ENCODE measurements at places on chromosomes 3 and 15.
A peak's percentile ranks its signal among the peaks of the same experiment; 100 is the strongest.

- no peak for DNase-seq
Observed at GRCh38 chr15:95468820-95469219, 861.7 kb upstream of the NR2F2 start.

GRCh38 chr15:72916378-72916777, 132.8 kb upstream of the ADPGK start:
- no peak for DNase-seq

DNA sequence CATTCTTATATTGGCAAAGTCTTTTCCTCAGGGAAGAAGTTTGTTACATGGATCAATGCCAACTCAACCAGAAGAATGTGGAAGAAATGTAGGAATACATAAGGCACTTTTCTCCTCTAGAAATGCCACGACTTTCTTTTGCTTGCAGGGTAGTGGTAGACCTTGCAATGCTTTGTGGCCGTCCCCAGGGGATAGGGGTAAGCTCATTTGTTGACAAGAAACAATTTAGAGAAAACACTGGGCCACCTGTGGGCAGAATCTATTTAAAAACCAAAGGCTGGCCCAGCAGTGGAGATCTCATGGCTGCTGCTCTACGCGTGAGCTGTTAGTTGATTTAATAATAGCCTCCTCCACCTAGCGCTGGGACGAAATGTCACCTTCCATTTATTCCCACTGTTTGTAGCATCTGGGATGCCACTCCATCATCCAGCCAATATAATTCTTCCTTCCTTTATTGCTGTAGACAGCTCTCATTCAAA, 64.6 kb upstream of the PFN2 start:
- peak; percentile 22 for DNase-seq

GRCh38 chr3:149273096-149273751, 51.6 kb upstream of the CP start:
- peak; percentile 63 for DNase-seq

GRCh38 chr15:100252779-100253417, 88.9 kb downstream of the ADAMTS17 start:
- DNase-seq: no peak

DNA sequence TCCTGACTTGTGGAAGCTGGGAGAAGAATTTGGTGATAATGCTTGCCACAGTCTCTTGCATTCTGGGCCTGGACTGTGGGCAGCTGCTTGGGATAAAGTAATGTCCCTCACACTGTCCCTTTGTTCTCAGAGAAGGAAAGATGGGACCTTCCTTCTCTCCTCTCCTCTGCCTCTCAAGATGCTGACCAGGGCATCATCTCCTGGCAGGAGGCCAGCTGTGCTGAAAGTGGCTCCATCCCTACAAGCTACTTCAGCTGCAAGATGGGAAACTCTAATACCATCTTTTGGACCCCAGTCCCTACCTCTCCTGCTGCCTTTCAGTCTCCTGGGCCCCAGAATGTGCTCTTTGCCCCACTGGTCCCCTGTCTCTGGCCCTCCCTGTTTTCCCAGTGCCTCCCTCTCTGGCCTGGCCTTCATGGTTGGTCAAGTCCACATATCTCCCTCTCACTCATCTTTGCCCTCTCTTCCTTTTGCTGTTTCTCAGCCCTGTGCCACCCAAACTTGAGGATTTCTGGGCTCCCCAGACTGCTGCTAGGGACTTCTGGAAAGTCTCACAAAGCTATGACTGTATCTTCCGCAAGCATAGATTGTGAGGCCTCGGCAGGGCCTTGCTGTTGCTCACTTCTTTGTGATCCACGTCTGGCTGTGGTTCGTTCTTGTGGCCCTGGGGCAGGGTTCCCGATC, 7.1 kb upstream of the SLC6A20 start:
- no peak for DNase-seq

DNA sequence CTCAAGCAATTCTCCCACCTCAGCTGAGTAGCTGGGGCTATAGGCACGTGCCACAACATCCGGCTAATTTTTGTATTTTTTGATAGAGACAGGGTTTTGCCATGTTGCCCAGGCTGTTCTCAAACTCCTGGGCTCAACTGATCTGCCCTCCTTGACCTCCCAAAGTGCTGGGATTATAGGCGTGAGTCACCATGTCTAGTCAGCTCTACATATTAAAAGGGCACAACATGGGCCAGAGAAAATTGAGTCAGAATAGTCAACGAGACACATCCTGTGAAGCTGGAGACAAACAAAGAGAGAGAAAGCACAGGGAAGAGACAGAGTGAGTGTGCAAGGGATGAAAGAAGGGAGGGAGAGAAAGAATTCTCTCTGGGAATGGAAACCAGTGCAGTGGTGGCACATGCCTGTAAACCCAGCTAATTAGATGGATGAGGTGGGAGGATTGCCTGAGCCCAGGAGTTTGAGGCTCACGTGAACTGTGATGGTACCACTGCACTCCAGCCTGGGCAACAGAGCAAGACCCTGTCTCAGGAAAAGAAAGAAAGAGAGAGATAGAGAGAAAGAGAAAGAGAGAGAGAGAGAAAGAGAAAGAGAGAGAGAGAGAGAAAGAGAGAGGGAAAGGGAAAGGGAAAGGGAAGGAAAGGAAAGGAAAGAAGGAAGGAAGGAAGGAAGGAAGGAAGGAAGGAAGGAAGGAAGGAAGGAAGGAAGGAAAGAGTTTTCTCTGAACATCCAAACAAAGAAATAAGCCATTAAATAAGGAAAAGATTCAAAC, 107.2 kb upstream of the SLC25A36 start:
- DNase-seq: no peak

- DNase-seq: no peak
Observed at GRCh38 chr3:43423639-43424038, 137.3 kb downstream of the SNRK start.

DNA sequence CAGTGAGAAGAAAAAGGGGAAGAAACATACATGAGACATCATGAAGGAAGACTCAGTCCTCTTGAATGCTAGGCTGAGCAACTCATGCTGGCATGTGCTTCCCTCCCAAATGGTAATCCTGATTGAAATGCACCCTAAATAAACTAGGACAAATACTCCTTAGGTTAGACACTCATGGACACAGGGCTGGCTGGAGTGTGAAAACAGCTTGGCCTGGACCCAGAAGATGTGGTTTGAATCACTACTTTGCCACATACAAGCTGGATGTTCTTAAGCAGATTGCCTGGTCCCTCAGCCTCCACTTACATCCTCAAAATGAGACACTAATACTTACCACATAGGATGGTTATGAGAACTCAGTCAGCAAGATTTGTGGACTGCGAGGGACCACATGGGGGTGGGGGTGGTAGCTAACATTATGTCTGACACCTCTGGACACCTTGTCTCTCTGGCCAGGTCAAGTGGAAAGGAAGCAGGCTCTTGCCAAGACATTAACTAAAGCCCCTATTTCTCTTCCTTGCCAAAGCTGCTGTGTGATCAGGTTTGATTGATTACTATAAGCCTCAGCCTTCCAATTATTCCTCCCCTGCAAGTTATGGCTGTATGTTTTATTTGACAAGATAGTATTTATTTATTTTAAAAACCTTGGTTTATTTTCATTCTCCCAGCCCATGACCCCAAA, 138.9 kb upstream of the SLC7A14 start:
- no peak for DNase-seq

GRCh38 chr3:39118079-39118478, 10.6 kb downstream of the TTC21A start:
- DNase-seq: no peak

GRCh38 chr3:45906681-45907407, 20.5 kb downstream of the CCR9 start:
- no peak for DNase-seq

DNA sequence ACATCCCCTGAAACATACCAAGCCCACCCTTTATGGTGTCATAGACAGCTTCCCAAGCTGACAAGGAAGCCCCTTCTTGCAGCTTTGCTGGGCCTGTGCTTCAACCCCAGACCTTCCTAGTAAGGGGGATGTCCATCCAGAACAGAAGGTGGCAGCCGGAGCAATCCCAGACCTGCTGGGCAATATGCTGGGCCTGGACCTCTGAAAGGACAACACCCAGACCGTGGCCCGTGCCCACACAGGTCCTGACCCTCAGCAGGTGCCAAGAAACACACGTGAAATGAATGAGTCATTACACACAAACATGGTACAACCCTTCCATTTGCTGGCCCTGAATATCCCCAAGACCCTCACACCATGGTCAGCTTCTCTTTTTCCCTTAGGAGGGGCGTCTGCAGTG, 19.8 kb upstream of the VILL start:
- no peak for DNase-seq

DNA sequence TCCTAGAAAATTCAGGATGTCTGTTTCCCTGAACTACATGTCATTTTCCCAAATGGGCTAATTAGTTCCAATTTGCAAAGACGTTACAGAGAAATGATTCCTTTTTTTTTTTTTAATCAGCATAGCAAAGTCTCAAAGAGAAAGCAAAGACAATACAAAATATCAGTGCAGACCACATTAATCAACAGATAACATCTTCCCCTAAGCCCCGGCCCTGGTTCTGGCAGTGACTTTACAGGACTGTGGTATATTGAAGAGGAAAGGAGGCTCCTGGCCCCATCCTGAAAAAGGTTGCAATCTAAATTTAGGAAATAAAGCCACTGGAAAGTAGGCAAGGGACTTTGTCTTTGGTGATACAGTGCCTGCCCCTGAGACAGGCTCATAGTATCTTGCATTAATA, 836.5 kb downstream of the NTRK3 start:
- no peak for DNase-seq

DNA sequence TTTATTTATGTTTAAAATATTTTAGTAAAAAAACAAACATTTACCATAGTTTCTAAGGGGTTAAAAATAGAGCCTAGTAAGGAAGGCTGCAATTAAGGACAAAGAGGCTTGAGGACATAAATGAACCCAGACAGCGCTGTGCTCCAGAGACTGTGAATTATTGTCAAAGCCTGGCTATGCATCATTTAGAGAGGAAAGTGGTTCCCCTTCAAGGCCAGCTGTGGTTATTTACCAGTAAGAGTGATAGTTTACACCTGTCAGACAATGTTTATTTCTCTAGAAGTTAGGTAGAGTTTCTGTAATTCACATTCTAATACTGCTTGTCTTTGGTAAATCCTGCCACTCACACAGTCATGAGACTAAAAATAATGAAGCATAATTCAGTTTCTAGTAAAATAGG, 32.4 kb upstream of the PIK3R4 start:
- peak; percentile 94 for DNase-seq

GRCh38 chr3:36540888-36541518, 160.7 kb downstream of the STAC start:
- DNase-seq: no peak

DNA sequence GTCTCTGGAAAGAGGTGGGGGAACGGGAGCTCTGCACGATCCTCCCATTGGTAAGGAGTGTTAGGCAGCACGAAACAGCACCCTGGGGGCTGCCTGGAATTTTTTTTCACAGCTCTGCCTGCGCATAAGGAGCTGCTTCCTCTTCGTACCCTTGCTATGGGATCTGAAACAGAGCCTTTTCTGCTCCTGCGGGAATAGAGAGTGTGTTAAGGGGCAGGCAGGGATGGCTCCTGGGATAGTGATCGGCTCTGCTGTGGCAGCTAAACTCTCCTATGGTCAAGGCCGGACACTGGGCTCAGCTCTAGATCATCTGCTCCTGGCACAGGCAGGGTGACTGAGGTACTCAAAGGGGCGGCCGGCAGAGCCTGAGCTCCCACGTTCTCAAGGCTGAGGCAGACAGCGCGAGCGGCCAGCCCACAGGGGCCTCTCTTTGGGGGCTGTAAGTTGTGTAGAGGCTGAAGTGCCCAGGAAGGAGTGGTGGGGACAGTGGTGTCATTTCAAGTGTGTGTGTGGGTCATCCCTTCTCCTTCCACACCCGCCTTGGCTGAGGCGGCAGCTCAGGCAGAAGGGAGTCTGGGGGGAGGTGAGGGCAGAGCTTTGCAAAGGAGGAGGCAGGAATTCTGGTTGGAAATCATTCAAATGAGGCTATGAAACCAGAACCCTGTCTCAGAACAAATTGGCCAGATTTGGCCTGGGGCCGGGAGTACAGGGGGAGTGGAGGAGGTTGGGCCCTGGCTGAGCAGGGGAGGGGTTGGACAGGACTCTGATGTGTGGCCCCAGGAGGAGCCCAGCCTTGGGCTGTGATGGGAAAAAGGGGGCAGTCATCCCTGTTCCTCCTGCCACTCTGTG, 31.0 kb downstream of the EPHB3 start:
- no peak for DNase-seq

DNA sequence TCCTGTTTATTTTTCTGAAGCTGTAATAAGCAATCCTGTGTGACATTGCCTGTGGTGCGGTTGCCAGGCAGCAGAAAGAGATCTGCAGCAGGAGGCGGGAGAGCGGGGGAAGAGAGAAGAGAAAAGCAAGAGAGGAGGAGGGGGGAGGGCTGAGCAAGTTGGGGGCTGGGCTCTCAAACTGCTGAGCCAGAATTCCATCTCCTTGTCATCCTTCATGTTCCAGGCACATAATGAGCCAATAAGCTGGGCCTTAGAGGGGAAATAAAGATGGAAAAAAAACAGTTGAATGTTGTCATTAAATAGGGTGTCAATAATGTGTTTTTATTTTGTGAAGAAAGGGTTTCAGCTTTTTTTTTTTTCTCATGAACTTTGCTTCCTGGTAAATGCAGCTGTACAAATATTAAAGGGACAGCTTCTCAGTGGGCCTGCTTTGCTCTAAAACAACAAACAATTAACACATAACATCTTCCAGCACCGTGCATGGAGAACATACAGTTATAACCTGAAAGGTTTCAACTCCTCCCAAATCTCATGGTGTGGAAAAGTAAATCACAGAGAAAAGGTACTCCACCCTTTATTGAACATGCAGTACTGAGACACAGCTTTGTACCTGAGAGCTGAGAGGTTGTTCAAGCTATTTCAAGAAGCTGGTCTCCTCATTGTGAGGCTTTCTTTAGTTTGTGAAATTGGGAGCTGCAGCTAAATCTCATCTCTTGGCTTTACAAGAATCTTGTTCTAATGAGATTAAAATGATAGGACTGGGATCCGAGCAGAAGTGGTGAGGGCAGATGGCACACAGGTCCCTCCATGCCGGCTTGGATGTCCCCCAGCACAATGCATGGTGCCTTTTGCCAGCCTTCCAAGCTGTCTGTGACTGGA, 451.1 kb upstream of the KCNMB2 start:
- peak; percentile 83 for DNase-seq

- no peak for DNase-seq
Observed at GRCh38 chr3:162034368-162034767, 537.8 kb downstream of the OTOL1 start.

- no peak for DNase-seq
Observed at GRCh38 chr3:35817216-35817615, 177.9 kb downstream of the ARPP21 start.

Measured in NCI-H2107 (cell line).